Amniotic stem cell (primary cell): ENCODE measurements at places on chromosomes 1 and 21.

DNA sequence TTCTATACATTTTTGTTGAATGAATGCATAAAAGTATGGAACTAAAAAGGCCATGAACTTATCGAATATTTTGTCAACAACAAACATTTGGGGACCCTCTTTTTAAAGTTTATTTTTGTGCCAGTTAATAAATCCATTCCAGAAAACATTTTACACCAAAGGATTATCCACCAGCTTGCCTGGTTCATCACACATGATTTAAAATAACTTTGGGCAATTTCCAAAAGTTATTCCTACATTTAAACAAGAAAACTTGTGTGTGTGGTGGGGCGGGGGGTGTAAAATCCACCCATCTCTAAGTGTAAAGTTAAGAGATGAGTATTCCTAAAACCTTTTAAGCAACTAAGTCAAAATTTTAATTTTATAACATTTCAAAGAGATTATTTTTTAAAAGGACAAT lies 224.5 kb upstream of the SNX7 start:
- no peak for DNase-seq

GRCh38 chr1:31182352-31182751 lies 57.3 kb downstream of the NKAIN1 start:
- DNase-seq = peak; percentile 82

DNA sequence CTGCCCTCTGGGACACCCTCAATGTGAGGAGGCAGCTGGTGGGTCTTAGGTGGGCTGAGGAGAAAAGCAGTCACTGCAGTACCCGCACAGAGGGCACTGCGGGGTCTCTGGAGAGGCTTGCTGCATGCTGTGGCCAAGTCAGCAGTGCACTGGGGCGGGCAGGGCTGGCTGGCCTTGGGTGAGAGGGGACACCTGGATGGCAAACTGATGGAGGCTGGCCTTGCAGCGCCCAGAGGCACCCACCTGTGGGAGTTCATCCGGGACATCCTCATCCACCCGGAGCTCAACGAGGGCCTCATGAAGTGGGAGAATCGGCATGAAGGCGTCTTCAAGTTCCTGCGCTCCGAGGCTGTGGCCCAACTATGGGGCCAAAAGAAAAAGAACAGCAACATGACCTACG lies 3.2 kb downstream of the ELF3 start:
- DNase-seq = no peak

DNA sequence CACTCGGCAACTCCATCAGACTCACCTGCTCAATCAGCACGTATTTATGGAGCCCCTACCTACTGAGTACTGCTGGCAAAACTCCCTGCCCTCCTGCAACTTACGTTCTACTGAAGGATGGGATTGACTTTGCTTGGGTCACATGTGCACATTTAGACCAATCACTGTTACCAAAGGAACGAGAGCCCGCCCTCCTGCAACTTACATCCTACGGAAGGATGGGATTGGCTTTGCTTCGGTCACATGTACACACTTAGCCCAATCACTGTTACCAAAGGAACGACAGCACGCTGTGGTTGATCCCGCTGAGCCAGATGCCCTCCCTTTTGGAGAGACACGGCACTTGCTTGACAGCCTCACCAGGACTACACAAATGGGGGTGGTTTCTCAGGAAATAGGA lies 46.0 kb downstream of the UBIAD1 start:
- DNase-seq = no peak

DNA sequence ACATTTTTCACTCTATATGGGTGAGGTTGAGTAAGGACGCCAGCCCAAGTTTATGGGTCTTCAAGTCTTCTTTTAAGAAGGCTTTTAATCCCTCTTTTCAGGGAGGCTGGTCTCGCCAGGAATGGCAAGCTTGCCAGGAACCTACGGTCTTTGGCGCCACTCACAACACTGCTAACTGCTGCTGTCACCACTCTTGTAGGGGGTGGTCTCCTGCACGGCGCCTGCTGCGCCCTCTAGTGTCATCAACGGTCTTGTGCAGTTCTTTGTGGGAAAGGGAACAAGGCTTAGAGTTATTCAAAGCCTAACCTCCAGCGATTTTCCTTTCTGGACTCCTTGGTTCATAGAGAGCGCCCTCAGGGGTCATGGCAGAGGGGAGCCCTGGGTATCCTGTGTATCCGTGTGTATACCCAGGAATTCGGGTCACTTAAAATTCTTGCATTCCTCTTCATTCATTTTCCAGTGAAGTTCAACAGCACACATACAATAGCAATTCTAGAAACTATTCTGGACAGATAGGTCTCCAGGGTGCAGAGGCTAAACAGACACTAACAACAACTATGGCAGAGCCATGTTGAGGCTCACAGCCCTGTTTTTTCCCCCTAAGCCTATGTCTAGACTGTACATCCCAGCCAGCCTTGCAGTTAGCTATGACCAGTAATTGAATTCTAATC lies 392.8 kb upstream of the CAMK1G start:
- DNase-seq = peak; percentile 4

- no peak for DNase-seq
Measured at GRCh38 chr21:16928439-16928838, 584.4 kb upstream of the CXADR start.

DNA sequence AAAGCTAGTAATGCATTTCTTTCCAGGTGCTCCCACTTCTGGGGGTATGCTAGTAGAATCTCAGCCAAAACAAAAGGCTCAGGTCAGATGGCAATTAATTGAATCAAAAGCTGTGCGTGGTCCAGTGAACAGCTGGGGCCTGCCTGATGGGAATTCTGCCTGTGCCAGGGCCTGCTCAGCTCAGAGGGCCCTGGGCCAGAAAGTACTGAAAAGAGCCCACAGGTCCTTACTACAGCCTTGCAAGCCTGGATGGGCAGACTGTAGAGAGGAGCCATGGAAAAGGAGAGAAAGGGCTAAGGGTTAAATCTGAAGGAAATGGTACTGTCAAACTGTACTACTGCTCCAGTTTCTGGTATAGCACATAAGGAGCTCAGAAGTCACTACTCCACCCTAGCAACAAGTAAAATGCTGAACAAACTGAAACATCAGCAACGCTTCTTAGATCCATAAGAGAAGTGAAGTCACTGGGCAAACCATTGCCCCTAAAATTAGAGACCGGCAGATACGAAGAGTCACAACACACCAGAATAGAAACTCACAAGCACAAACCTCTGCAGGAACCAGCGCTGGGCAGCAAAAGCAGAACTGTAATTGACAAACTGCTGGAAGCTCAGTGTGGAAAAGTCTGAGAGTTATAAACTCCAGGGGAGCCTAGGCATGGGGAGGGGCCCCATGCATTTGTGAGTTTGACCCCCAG lies 121.1 kb upstream of the SYT6 start:
- DNase-seq = no peak

GRCh38 chr1:235056937-235057336 lies 71.7 kb downstream of the TOMM20 start:
- no peak for DNase-seq

GRCh38 chr1:230902349-230902923 lies 34.1 kb upstream of the C1orf198 start:
- DNase-seq = no peak

GRCh38 chr1:153945795-153946621 lies 510 bp downstream of the DENND4B start:
- DNase-seq = no peak

DNA sequence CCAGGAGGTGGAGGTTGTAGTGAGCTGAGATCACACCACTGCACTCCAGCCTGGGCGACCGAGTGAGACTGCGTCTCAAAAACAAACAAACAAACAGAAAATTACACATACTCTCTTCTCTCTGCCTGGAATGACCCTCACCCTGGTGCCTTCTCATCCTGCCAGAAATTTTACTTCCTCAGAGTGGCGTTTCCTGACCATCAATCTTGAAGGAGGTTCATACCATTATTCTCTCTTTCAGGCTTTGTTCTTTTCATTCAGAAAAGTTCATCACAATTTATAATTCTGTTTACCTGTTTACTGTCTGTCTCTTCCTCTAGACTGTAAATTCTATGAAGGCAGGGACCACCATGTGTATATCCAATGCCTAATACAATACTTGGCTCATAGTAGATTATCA lies 79.3 kb downstream of the RPS6KA1 start:
- no peak for DNase-seq

- DNase-seq = no peak
Measured at GRCh38 chr1:208531003-208531750, 287.0 kb upstream of the PLXNA2 start.

- DNase-seq = no peak
Measured at GRCh38 chr1:48555271-48555670, 83.3 kb upstream of the SPATA6 start.

- no peak for DNase-seq
Measured at GRCh38 chr1:47779613-47780012, 217.6 kb downstream of the TRABD2B start.

GRCh38 chr1:39061951-39062350 lies 35.8 kb downstream of the NDUFS5 start:
- no peak for DNase-seq

DNA sequence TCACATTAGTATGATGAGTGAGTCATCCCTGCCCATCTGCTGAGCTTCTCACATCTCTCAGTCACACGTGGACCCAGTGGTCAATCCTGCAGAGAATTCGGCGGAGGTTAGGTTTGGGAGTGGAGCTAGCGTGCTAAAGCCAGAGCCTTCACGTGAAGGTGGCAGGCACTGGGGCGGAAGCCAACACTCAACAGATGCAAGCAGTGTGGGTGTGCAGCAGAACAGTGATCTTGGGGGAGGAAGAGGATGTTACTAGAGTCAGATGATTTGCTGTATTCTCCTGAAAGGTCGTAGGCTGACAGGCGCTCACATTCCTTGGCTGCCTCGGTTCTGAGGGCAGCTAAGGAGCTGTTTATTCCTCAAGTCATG lies 6.7 kb downstream of the C1orf115 start:
- DNase-seq = no peak

GRCh38 chr1:234558330-234558836 lies 51.6 kb downstream of the IRF2BP2 start:
- no peak for DNase-seq

DNA sequence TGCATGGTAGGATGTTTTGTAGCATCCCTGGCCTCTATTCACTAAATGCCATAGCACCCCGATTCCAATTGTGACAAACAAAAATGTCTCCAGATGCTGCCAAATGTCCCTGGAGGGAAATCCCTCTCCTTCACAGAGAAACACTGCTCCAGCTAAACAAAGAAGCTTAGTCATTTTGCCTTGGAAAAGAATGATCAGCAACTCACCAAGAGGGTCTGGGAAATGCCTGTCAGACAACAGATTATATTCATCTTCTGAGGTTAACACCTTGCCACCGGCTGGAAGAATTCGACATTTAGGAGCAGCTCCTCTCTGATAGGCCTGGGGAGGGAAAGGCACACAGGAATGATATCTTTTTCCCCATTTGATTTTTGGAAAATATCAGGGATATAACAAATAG lies 84.4 kb downstream of the NIBAN1 start:
- DNase-seq = no peak

GRCh38 chr1:20324704-20325406 lies 34.2 kb downstream of the VWA5B1 start:
- DNase-seq = no peak

DNA sequence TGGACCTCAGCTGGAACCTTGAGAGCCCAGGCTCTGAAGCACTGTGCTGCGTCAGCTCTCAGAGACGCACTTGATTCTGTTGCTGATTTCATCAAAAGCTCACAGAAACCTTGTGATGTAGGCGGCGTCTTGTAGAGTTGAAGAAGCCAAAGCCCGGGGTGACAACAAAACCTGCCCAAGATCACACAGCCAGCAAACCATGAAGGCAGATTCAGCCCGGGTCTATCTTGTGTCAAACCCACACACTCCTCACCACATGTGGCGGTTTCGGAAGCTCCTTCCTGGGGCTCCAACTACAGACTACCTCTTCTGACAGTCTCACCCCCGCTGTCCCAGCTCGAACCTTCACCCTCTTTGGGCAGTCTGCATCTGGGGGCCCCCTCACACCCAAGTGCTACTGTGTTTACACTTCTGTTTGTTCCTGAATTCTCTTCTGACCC lies 50.4 kb downstream of the TENT5C start:
- no peak for DNase-seq
